ENCODE measurements at places on chromosomes 6 and 20.

- peak; percentile 64 for DNase-seq
Measured at GRCh38 chr20:53872561-53873229, 197.7 kb downstream of the BCAS1 start.

DNA sequence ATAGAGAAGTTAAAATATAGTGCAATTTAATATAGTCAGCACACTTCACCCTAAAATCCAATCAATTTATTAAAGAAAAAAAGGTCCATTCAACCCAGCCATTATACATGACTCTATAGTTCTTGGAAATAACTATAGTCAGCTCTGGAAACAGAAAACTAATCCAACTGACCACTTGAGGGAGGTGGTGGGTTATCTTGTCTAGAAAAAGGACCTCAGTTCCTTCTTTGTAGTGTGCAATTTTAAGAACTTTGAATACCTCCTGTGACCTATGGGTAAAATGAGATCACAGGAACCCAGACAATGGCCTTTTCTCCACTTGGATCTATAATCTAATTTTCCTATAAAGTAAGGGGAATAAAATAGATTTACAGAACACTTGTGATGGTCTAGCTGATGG is 163.6 kb upstream of the CENPW start:
- no peak for DNase-seq

GRCh38 chr6:126071000-126071647 is 84.8 kb downstream of the TRMT11 start:
- peak; percentile 58 for DNase-seq

- no peak for DNase-seq
Measured at GRCh38 chr6:77136086-77136485, 327.2 kb downstream of the HTR1B start.

DNA sequence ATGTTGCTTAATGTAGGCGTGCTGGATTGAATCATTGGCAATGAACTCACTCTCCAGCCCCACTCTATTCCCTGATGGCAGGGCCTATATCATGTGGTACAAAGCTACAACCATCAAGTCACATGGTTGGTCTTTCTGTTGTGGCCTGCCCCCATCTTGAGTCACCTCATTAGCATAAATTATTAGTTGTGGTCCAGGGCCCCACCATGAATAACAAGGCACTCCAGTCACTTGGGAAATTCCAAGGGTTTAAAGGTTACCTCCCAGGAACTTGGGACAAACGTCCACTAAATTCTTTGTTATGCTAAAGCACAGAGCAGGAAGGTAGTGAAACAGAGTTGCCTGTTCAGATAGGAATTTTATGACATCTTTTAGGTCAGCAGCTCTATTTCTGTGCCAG is 193.7 kb downstream of the SLC35F1 start:
- no peak for DNase-seq

GRCh38 chr6:113205553-113205952 is 651.6 kb upstream of the MARCKS start:
- no peak for DNase-seq

GRCh38 chr20:10501402-10501801 is 66.3 kb downstream of the SLX4IP start:
- peak; percentile 21 for DNase-seq

- DNase-seq: no peak
Measured at GRCh38 chr6:151060766-151061531, 178.8 kb upstream of the AKAP12 start.

DNA sequence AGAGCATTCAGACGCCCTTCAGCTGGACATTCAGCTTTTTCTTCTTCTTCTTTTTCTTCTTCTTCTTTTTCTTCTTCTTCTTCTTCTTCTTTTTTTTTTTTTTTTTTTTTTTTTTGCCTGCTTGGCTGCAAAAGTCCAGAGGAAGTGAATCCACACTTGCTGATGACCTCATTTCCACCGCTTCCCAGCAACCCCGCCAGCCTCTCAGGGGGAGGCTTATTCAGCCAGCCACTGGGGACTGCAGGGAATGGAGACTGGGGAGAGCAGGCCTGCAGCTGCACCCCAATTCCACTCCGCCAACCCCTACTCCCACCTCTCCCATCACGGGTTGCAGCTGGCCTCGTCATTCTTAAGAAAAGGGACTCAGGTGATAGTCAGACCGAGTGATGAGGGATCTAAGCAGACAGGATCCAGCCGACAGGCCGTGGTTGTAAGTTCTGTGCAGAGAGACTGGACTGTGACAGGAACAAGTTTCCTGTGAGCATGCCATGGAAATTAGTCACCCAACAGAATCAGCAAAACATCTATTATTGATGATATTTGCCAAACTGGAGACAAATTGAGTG is 59.0 kb upstream of the QKI start:
- DNase-seq: peak; percentile 61

Data from AG10803 (cell line).